ENCODE measurements at places on chromosomes 3 and 15.

- no peak for DNase-seq
Measured at GRCh38 chr15:58515807-58516206, 84.0 kb downstream of the LIPC start.

DNA sequence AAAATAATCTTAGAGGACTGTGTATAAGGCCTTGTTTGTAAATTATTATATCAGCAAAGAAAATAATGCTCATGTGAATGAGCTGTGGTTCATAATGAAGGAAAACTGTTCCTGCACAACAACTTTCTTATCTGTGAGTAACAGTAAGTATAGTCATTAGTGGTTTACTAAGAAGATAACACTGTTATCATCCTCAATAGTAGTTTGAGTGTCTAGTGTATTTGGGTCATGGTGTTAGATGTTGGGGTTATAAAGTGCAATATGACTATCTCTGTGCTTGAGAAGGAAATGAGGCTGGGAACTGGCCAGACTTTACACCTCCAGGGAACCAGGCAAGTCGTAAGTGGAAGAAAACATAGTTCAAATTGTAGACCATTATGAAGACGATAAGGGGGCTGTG lies 15.6 kb downstream of the VPS8 start:
- DNase-seq, result no peak

GRCh38 chr3:149101154-149101553 lies 14.8 kb upstream of the HLTF start:
- no peak for DNase-seq

DNA sequence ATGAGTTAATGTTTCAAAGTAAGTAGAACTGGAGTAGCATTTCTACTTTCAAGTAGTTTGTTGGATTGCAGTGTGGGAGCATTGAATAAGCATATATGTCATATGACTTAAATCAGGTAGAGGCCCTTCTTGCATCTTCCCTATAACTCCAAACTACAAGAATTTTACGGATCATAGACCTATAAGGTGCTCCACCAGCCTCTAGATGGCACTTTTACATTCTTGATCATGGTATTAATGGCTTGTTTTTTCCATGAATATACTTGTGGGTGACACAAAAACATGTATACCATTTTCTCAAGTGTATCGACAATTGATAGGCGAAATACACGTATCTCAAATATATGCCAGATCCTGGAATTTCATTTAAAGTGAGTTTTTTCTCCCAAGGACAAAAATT lies 311.1 kb downstream of the ZPLD1 start:
- peak; percentile 10 for DNase-seq

DNA sequence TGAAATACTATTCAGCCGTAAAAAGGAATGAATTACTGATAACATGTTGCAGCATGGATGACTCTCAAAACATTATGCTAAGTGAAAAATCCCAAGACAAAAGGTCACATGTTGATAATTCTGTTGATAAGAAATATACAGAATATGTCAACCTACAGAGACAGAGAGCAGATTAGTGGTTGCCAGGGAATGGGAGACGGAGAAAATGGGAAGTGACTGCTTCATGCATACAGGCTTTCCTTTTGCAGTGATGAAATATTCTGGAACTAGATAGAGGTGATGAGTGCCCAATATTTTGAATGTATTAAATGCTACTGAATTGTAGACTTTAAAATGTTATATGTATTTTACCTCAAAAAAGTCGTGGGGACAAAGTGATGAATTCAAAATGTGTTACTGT lies 56.2 kb downstream of the ABHD2 start:
- DNase-seq, result no peak

GRCh38 chr3:50237754-50238548 lies 1.9 kb downstream of the GNAI2 start:
- DNase-seq, result peak; percentile 78

DNA sequence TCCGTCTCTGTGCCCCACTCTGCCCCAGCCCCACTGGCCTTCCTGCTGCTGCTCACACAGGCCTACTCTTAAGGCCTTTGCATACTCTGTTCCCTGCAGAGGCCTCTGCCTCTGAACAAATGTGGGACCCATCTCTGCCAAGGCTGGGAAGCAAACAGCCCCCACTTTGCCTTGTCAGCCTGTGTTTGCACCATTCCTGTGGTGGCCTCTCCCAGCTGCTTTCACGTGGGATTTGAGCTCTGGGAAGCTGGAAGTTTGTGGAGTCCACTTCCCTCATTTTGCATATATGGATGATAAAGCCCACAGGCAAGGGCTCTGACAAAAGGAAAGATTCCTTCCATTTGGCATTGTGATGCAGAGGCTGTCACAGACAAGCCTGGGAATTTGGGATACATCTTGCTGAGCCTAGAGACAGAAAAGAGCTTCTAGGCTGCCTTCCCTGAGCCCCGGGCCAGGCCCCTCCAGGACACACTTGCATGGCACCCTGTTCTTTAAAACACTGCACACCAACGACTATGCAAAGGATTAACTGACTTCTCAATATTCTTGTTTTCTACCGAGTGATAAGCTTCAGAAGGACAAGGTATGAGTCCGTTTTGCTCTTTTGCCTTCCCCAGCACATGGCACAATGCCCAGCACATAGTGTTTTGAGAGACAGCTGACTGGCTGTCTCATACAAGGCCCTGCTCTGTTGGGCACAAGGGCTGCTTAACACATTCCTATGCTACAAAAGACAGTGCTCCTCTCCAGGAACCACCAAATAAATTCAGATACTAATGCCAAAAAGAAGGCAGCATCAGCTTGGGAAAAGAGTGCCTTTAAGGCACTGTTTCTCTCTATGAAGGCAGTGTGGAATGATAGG lies 120.7 kb upstream of the TOPAZ1 start:
- no peak for DNase-seq

DNA sequence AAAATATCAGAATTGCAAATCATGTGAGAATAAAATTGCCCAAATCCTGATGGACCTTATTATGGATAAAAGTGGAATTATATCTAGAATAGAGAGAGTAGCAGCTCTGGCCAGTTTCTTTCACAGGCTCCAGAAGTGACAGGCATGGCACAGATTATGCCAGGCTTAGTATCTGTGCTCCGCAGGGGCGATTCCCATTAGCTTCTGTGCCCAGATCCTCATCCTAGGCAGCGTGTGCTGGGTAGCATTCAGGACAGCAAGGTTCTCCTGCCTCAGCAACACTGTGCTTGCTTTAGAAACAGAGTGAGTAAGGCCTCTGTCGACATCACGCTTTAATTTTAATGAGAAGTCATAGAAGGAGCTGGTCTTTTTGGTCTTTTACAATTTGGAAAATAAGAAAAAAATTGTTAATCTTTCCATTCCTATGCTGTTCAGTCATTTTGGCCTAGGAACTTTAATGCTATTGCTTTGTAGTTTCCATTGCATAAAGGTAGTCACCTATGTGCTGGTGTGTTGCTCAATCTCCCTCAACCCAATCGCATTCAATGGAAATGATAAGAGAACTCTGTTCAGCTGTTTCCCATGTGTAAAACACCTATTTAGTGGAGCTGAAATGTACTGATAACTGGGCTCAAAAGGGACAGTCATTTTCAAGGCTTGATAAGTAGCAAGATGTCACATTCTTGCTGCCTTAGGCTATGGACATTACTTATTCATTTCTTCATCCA lies 770.1 kb downstream of the AGBL1 start:
- DNase-seq, result no peak

DNA sequence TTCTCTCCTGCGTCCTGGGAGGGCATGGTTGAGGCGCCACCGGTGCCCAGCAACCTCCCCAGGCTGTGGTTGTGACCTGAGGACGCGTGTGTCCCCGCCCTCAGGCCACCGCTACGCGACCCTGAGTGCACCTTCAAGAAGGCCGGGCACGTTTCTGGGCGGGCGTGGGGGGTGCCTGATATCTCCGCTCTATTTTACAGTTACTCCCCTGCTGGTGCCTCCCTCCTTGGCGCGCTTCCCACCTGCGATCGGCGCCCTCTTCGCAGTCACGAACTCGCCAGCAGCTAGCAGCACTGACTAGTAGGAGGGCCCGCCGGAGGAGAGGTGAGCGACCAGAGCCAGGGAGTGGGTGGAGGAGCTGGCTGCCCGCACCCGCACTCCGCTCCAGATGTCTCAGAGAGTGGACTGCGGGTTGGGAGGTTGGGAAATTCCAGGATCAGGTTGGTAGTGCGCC lies 43.2 kb upstream of the POLG start:
- DNase-seq, result no peak

GRCh38 chr3:178352326-178353005 lies 183.8 kb upstream of the KCNMB2 start:
- DNase-seq, result peak; percentile 94

- no peak for DNase-seq
Measured at GRCh38 chr3:104642827-104643226, 723.9 kb upstream of the ALCAM start.

DNA sequence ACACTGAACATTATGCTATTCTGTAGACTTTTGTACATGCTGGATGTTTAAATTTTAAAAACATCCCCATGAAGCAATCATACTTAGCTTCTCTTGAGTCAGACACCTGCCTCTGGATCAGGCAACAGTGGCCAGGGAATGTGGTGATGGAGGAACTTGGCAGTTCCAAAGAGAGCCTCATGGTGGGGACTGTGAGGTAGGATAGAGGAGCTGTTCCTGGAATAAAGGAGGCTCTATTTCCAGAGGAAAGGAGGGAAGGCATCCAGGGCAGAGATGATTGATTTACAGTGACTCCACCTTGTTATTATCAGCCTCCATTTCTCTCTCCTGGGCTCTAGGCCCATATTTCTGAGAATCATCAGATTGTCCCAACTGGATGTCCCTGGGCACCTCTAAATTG lies 35.0 kb upstream of the ABHD17C start:
- DNase-seq, result peak; percentile 68

GRCh38 chr3:4899710-4900109 lies 79.5 kb upstream of the BHLHE40 start:
- DNase-seq, result no peak

All from fibroblast of upper back skin (primary cell).